ENCODE measurements at places on chromosomes 5 and 9. TPM values are rescaled to one million over a fixed set of nuclear protein-coding genes. Genes with fewer than 3 reads are reported as not detected.

TAF1L gene
- under 0.01 TPM for total RNA-seq

DND1 gene
- total RNA-seq: 0.17 TPM

CDKN2A gene
- total RNA-seq: 39.5 TPM

ACTBL2 gene
- not detected for total RNA-seq

F12 gene
- not detected for total RNA-seq

XPA gene
- total RNA-seq: 5.8 TPM

TAS2R1 gene
- not detected for total RNA-seq

LOX gene
- total RNA-seq: 66.2 TPM

AGXT2 gene
- total RNA-seq: 0.17 TPM

PGM5 gene
- 88.8 TPM for total RNA-seq

CRHBP gene
- 3.5 TPM for total RNA-seq

SHLD3 gene
- total RNA-seq: 3.6 TPM

TPPP gene
- 0.66 TPM for total RNA-seq

SLC45A2 gene
- not detected for total RNA-seq

PCDHGA11 gene
- 23.0 TPM for total RNA-seq

FCN2 gene
- total RNA-seq: not detected

BHMT2 gene
- total RNA-seq: 6.4 TPM

CDH12 gene
- total RNA-seq: not detected

NR4A3 gene
- total RNA-seq: 2.0 TPM

TRIM36 gene
- 0.29 TPM for total RNA-seq

IQGAP2 gene
- total RNA-seq: 6.1 TPM

All from smooth muscle cell of trachea (primary cell).